ENCODE measurements at places on chromosomes 1 and 21.

DNA sequence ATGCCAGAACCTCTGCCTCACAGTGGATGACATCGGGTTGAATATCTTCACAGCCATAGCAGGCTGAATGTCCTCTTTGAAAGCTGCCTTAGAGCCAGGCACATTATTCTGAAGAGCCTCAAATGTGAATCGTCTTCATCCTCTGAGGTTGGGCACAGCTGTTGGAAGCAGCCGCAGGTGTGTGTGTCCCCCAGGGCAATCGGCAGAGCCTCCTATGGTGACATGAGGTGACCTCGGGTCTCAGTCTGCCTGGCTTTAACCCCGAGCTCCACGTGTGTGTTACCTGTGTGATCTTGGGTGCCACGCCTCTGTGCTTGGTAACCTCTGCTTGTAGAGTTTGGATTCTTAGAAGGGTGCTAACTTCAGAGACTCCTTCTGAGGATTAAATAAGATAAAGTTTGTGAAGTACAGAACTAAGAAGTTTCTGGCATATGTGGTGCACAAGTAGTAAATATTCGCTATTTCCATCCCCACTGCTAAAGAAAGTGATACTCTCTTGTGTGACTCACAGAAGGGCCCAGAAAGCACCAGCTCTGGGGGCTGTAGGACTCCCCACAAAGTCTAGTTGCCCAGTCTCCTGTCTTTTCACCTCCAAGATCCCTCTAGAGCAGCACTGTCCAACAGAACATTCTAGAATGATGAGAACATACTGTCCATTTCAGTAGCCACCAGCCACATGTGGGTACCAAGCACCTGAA is 500.9 kb downstream of the NPHP4 start:
- DNase-seq, result no peak

DNA sequence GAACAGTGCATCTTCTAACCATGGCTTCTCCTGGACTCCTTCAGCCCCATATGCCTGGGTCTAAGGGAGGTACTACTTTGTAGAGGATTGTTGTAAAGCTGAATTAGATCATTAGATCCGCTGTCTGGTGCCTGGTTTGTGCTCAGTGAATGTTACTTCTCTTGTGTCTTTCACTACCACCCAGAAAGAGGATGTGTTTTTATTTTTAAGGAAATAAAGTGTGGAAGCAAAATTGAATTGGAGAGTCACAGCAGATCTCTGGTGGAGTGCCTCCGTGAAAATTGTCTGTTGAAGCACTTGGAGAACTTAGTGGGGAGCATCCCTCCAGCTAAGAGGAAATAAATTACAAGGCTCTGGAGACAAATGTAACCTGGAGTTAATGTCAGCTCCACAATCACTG is 101.8 kb upstream of the ARTN start:
- DNase-seq, result no peak

DNA sequence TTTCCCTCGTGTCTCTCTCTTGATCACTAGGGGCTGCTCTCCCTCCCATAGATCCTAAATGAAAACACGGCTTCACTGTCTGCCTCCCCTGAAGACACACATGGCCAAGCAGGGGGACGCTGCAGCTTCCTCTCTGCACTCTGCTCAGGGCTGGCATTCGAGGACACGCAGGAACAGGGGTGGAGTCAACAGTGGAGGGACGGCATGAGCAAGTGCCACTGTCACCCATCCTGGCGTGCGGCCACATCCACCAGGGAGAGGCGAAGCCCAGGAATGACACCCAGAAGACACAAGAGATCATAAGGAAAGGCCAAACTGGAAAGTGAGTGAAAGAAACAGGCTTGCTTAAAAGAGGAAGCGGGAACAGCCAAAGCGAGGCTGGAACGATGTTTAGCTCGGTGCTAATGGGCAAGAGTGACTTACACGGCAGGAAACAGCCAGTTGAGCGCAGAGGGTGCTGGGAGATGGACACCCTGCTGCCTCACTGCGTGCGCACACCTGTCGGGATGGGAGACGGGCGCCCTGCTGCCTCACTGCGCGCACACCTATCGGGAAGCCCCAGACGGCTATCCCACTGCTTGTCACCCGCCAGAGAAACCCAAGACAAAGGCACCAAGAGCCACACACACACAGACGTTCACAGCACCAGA is 13.6 kb upstream of the C1QTNF12 start:
- DNase-seq, result no peak

- no peak for DNase-seq
Measured at GRCh38 chr1:58944439-58944838, 160.6 kb upstream of the JUN start.

- DNase-seq, result no peak
Measured at GRCh38 chr1:236627727-236628408, 23.6 kb upstream of the HEATR1 start.

DNA sequence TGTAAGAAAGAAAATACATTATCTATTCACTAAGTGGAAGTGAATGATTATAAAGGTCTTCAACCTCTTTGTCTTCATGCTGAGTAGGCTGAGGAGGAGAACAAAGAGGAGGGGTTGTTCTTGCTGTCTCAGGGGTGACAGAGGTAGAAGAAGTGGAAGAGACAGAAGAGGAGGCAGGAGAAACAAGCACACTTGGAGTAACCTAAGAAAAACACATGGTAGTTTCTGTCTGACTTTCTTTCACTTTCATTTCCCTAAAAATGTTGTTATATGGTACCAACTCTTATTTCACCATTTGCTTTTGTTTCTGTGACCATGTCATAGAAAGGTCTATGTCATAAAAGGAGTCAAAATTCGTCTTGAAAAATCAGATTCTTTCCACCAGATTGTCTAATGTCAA is 696.6 kb upstream of the BRINP3 start:
- no peak for DNase-seq

GRCh38 chr1:27000817-27001460 is 7.4 kb downstream of the TRNP1 start:
- DNase-seq, result no peak

DNA sequence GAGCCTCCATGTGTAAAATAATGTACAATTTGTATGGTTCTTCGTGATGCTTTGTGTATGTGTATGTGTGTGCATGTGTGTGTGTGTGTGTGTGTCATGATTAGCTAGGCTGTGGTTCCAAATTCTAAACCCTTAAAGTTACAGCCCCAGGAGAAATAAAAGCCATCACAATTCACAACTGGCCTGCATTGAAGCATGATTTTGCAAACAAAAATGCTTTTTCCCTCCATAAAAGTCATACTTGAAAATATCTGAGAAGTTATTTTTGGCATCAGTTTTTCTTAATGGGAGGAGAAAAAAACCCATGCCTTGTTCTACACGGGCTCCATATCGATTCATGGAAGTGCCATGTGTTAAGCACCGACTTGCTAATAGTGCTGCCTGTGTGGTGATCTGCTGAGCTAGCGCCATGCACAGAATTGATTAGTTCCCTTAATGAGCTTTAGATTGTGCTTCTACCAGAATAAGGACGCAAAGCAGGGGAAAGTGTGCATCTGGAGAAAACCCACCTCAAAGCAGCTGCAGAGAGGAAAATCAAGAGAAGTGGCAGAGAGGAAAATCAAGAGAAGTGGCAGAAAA is 207.3 kb downstream of the DSCAM start:
- DNase-seq, result no peak

- DNase-seq, result no peak
Measured at GRCh38 chr1:18486195-18486594, 5.5 kb downstream of the KLHDC7A start.

DNA sequence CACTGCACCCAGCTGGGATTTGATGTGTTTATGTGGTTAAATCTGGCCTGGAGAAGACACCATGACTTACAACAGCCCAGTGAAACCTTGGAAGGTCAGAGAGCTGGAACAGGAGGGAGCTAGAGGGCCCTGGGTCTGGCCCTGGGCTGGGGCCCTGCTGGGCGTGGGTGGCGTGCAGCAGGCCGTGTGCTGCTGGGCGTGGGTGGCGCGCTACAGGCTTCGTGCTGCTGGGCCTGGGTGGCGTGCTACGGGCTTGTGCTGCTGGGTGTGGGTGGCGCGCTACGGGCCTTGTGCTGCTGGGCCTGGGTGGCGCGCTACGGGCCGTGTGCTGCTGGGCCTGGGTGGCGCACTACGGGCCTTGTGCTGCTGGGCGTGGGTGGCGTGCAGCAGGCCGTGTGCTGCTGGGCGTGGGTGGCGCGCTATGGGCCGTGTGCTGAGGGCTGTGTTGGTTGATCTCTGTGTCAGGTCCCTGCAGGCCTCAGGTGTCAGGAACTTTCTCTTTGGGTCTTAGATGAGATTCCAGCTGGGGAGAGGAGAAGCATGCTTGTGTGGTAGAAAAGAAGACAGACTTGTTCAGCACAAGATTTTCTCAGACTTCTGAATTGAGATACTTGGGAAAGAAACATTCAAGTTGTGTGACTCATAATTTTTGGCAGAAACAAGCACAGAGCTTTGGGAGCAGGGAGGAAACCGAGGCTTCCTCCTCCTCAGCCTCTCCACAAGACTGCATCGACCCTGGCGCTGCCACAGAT is 66.0 kb downstream of the COL18A1 start:
- no peak for DNase-seq

DNA sequence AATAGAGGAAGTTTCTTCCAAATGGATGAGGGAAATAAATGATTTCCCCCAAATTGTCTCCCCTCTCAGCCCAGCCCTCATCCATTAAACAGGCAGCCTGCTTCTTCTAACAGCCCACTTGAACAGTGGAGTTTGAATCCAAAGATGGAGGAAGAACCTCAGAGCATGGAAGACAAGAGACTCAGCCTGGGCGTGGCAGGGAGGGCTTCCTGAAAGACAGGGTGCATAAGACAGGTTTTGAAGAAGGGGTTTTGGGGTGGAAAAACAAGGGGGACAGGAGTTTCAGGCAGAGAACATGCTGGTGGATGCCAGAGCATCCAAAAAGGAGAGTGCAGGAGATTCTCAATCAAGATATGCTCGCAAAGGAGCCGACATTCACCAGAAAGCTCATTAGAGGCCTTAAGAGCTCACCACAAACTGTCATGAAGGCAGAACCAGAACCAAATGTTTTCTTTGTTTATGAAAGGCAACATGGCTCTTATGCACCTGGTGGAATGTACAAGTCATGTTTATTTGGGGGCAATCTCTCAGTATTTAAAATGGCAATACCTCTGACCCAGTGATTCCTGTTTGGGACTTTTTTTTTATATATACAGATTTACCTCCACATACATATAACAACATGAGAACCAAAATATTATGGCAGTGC is 26.5 kb upstream of the TSPEAR start:
- no peak for DNase-seq

DNA sequence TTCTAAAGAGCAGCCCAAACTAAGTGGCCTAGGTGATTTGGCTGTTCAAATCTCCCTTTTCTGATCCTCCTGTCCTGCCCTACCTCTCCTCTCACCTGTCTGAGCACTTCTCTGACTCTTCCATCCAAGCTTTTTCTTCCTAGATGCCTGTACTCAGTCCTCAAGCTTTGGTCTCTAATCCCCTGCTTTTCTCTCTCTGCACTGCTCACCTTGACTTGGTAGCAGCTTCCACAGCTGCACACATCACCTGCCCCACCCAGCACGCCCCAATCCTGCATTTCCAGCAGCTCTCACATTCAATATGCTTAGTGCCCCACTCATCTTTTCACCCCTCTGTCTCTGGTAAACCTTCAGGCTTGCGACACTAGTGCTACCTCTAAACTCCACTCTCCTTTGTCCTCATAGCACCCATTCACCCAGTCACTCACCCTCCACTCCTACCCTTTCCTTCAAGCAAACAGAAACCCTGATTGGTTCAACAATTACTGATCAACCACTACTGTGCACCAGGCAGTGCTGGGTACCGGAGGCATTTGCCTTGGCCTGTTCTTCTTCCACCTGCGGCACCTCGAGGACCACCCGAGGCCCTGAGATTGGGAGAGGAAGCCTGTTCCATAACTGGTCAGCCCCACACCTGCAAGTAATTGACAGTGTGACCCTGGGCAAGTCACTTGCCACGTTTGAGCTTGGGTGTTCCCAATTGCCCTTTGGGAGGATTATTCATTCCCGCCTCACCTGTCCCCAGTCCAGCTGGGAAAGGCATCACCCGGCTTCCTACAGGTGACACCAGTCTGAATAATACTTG is 136.1 kb upstream of the EDN2 start:
- no peak for DNase-seq

DNA sequence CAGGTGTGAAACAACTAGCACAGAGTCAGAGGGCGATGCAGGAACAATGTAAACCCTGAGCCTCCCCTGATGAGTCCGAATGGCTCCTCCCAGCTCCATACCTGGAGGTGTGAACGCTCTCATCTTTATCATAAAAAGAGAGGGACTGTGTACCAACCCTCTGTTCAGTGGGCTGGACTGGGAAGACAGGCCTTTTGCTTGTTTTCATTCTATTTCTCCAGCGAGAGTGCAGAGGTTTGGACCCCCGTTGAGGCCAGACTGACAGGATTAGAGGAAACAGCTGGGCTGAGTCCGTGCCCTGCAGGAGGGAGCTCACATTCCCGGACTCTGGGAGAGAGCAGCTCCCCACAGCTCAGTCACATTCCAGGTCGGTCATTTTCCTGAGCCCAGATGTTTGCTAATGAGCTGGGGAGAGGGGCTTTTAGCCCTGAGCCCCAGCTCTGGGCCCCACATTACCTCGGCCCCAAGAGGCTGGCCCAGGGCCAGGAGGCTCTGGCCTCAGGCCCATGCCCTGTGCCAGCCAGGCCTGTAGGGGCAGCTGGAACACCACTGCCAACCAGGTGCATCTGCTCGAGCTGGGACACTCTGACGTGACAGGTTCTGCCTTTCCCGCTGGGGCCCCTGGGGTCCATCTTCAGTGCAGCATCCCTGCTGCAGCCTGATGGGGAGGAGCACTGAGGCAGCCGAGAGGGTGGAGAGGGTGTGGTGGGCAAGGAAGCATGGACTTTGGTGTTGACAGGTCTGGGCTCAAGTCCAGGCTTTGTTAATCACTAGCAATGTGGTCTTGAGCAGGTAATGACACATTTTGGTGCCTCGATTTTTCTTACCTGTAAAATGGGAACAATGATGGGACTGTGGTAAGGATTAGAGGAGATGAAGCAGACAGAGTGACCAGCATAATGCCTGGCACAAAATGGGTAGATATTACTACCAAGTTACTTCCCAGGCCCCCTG is 3.5 kb upstream of the NBL1 start:
- no peak for DNase-seq

DNA sequence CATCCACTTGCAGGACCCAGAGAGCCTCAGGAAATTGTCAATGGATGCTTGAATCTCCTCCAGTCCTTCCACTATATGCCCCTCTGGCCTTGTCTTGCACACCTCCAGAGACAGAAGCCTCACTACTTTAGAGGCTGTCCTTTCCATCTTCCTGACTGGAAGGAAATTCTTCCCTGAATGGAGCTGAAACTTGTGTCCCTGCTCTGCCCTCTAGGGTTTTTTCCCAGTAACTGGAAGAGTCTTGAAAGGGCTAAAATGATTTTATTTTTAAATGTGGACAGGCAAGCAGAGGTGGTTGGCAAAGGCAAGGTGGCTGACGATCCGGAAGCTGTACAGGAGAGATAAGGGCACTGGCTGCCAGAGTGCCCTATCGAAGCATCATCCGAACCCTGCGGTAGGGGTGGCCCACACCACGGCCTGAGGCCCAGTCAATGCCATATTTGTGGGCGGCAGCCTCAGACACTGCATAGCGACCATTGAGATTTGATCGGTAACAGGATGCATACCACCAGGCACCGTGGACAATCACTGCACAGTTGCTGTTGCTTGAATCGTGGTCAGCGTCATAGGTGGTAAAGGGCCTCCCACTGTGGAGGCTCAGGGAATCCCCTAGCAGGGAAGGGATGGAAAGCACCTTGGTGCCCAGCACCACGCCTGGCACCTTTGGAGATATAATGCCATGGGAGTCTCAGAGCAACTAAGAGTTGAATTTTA is 2.3 kb upstream of the MAP3K6 start:
- no peak for DNase-seq

- DNase-seq, result no peak
Measured at GRCh38 chr1:22088331-22088730, 35.8 kb downstream of the CDC42 start.

- no peak for DNase-seq
Measured at GRCh38 chr1:2610036-2610959, 22.5 kb downstream of the MMEL1 start.

- DNase-seq, result no peak
Measured at GRCh38 chr21:21156397-21156796, 158.2 kb downstream of the NCAM2 start.

All from substantia nigra (tissue), 51 donors.